Progenitor cell of endocrine pancreas (in vitro differentiated cells): ENCODE measurements at places on chromosomes 7 and 10. TPM values are rescaled to one million over a fixed set of nuclear protein-coding genes. Genes with fewer than 3 reads are reported as not detected.

The GIMAP8 gene
- total RNA-seq = not detected in 2 replicates

The CWF19L1 gene
- 23.3 and 23.8 TPM in 2 replicates for total RNA-seq

The C10orf105 gene
- 0.07 TPM in 1 of 2 replicates, not detected in the other for total RNA-seq

The ANXA8 gene
- total RNA-seq = not detected in 2 replicates

The IGF2BP3 gene
- total RNA-seq = 96.9 and 107 TPM in 2 replicates

The JAZF1 gene
- 6.4 and 9.1 TPM in 2 replicates for total RNA-seq

The BICC1 gene
- total RNA-seq = 4.9 TPM in 2 replicates

The KCND2 gene
- 12.7 and 13.7 TPM in 2 replicates for total RNA-seq

The NOLC1 gene
- total RNA-seq = 64.7 and 68.9 TPM in 2 replicates

The CALML5 gene
- total RNA-seq = not detected in 2 replicates

The CPA2 gene
- 85.0 and 107 TPM in 2 replicates for total RNA-seq

The PRXL2A gene
- 132 and 137 TPM in 2 replicates for total RNA-seq

The MMP21 gene
- total RNA-seq = not detected in 2 replicates

The ALDH18A1 gene
- 135 and 139 TPM in 2 replicates for total RNA-seq

The POLR1F gene
- total RNA-seq = 11.1 and 14.1 TPM in 2 replicates

The SH2D4B gene
- total RNA-seq = 0.11 and 0.12 TPM in 2 replicates

The ACTL6B gene
- total RNA-seq = 4.1 and 4.2 TPM in 2 replicates

The CPXM2 gene
- total RNA-seq = 0.14 and 0.18 TPM in 2 replicates

The TMEM26 gene
- 0.24 and 0.87 TPM in 2 replicates for total RNA-seq

The FAM171A1 gene
- 75.6 and 86.1 TPM in 2 replicates for total RNA-seq

The ERLIN1 gene
- total RNA-seq = 43.7 and 49.5 TPM in 2 replicates

The FAM25G gene
- total RNA-seq = not detected in 2 replicates

The TSPAN15 gene
- total RNA-seq = 14.7 and 17.9 TPM in 2 replicates

The C10orf90 gene
- not detected in 2 replicates for total RNA-seq

The PLXNA4 gene
- total RNA-seq = 0.38 and 0.40 TPM in 2 replicates

The OTUD1 gene
- 10.2 and 11.9 TPM in 2 replicates for total RNA-seq

The FAM180A gene
- total RNA-seq = not detected in 2 replicates

The OR9A2 gene
- total RNA-seq = not detected in 2 replicates
